ENCODE measurements at places on chromosomes 5 and 9. TPM values are rescaled to one million over a fixed set of nuclear protein-coding genes. Genes with fewer than 3 reads are reported as not detected.
A peak's percentile ranks its signal among the peaks of the same experiment; 100 is the strongest.

DNA sequence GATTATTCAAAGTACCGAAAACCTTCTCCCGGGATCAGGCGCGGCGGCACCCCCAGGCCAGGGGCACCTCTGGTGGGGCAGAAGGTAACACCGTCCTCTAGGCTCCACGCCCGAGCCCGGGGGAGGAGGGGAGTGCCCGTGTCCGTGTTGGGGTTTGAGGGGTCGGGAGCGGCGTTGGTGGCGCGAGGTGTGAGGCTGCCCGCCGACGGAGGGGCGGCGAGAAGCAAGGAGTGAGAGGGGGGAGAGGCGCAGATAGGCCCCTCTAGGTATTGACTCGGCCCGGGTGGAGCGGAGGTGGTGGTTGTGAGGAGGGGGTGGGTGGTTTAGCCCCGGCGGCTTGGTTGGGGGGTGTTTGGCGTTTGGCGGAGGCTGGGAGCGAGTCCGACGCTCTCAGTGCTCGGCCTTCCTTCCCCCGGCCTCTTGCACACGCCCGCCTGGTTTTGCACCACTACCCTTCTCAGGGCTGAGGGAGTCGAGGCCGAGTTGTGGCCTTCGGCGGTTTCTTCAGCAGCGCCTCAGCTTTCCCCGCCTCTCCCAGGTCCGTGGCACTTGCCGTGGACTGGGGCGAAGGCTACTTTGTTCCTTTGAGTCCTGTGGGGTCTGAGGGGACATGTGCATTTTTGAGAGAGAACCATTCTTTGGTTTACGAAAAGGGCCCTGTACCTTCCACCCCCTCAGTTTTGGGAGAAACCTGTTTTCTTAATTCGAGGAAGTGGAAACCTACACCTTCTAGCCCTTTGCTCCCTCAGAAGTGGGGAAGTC, 450 bp downstream of the GPBP1 start:
- DNase-seq: no peak

GRCh38 chr5:132437604-132438266, 52.8 kb downstream of the IRF1 start:
- DNase-seq: peak; percentile 47

- no peak for DNase-seq
These were observed 444.3 kb upstream of the CDH9 start for GRCh38 chr5:27482663-27483062.

DNA sequence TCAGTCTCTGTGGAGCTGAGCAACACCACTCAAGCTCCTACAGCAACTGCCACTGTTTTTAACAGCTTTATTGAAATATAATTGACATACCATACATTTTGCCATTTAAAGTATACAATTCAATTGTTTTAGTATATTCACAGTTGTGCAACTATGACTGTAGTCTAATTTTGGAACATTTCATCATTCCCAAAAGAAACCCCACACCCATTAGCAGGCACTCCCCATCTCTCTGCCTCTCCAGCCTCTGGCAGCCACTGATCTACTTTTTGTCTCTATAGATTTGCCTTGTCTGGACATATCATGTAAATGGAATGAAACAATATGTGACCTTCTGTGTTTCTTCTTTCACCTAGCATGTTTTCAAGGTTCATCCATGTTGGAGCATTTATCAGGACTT, 43.5 kb downstream of the RUSC2 start:
- DNase-seq: no peak

GRCh38 chr9:84393266-84393950, 52.9 kb upstream of the SLC28A3 start:
- no peak for DNase-seq

DNA sequence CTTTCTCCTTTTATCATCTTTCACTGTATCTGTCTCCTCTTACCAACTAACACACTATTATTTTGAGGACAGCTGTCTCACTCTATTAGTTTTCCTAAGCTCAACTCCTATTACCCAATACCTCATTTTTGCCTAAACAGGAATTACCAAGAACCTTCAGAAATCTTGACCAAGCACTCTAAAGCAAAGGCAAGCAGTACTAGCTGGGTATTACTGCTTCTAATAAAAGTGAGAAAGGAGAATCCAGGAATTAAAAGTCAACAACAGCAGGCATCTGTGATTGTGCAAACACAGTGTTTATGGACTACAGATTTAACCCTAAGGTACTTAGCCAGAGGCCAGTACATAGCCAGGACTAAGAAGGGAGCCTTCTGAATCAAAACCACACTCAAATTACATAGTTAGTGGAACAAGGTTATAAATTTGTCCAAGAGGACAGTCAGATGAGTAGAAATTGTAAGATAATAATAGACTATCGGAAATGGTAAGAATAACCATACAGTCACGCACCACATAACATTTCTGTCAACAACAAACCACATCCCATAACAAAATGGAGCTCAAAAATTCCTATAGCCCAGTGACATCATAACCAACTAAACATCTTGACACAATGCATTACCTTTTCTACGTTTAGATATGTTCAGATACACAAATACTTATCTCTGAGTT, 8.3 kb downstream of the RFX3 start:
- no peak for DNase-seq

GRCh38 chr5:33321026-33321425, 119.7 kb upstream of the TARS1 start:
- DNase-seq: no peak

DNA sequence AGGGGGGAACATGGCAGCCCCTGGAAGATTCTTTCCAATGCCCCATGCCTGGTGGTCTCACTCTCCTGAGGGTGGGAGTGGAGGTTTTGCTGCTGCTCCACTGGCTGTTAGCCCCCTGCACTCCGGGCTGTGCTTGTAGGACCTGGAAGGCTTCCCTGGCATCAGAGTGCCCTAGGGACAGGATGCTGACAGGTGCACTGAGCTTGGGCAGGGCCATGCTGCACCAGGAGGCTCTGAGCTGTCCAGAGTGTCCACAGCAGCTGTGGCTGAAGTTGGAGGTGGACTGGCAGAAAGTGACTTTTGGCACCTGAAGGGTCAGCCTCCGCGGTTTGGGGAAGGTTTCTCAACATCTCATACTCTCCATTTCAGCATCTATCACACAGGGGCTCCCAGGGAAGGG, 249.1 kb downstream of the GADD45G start:
- no peak for DNase-seq

- DNase-seq: no peak
These were observed 278.8 kb downstream of the IRX2 start for GRCh38 chr5:2472670-2473069.

DNA sequence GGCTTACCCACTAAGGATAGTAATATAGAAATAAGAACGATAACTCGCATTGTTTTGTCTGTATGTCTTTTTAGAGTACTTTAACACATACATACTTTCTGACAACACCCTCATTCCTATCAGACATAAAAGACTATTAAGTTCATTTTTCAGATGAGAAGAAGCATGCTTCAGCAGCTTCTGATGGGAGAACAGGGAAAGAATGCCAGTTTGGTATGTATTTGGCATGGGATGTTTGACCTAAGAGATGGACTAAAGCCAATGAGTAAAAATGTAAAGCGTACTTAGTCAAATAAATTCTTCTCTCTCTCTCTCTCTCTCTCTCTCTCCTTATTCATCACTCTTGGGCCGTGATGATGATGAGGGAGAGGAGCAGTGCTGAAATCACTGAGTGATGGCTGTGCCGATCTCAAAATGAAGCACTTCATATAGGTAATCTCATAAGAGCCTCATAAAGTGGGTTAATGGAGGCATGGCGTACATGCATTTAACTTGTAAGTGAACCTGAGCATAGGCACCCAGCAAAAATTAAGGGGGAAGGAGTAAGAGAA, 71.5 kb downstream of the SLIT3 start:
- no peak for DNase-seq

GRCh38 chr9:130667120-130667435, 2.7 kb downstream of the PRDM12 start:
- DNase-seq: no peak

- DNase-seq: no peak
These were observed 8.6 kb downstream of the PDCD1LG2 start for GRCh38 chr9:5518937-5519319.

DNA sequence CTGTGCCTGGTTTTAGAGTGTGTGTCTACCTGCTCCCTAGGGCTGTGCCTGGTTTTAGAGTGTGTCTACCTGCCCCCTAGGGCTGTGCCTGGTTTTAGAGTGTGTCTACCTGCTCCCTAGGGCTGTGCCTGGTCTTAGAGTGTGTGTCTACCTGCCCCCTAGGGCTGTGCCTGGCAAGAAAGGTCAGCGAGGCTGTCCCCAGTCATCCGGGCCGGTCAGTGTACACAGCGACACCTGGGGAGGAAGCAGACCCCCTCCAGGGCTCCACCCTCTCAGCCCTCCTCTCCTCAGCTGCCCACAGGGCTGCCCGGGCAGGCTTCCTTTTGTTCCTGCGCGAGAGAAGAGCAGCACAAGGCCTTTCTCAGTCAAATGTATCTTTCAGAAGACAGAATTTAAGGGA, 4.1 kb downstream of the NRARP start:
- DNase-seq: no peak

- DNase-seq: no peak
These were observed 196.2 kb upstream of the SLC24A2 start for GRCh38 chr9:19985081-19985480.

The INSL4 gene
- not detected for total RNA-seq

The PCDHA1 gene
- not detected for total RNA-seq

The TMEM141 gene
- total RNA-seq: 24.4 TPM

The MATR3 gene
- 195 TPM for total RNA-seq

The NUTM2G gene
- not detected for total RNA-seq
